ENCODE measurements at places on chromosomes 1 and 21. TPM values are rescaled to one million over a fixed set of nuclear protein-coding genes. Genes with fewer than 3 reads are reported as not detected.

GRCh38 chr1:155199792-155200191 lies 7.9 kb downstream of the THBS3 start:
- H3K36me3 ChIP-seq = no peaks in the 10 kb centered on the region
- no peak overlapping the region for H3K27ac ChIP-seq
- H3K4me1 ChIP-seq = no peaks in the 10 kb centered on the region
- no peak overlapping the region for H3K4me3 ChIP-seq

DNA sequence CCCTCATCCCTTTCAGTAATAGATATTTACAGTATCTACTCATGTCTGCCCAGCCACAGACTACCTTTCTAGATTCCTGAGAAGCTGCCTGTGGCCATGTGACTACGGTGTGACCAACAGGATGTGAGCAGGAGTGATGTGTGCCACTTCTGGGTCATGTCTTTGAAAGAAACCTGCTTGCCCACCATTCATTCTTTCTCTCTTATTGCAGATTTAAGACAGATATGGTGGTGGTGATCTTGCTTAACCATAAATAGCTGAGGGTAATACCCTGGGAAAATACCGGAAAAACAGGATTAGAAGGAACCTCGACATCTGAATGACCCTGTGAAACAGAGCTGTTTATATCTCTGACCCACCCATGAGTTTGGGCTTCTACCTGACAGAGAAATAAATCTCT lies 41.6 kb upstream of the GUCA2A start:
- peaks cover 2% of the 10 kb centered on the region for H3K36me3 ChIP-seq
- no peaks in the 10 kb centered on the region for H3K4me1 ChIP-seq
- no peak for DNase-seq
- no peak overlapping the region for H3K4me3 ChIP-seq

S100A5 gene
- not detected for total RNA-seq

C8A gene
- 144 TPM for total RNA-seq

GRCh38 chr1:210469441-210469840 lies 140.7 kb downstream of the HHAT start:
- no peak for DNase-seq
- no peak overlapping the region for H3K27ac ChIP-seq
- H3K27me3 ChIP-seq = no peaks in the 10 kb centered on the region
- H3K4me1 ChIP-seq = no peaks in the 10 kb centered on the region
- H3K4me3 ChIP-seq = no peak overlapping the region

DNA sequence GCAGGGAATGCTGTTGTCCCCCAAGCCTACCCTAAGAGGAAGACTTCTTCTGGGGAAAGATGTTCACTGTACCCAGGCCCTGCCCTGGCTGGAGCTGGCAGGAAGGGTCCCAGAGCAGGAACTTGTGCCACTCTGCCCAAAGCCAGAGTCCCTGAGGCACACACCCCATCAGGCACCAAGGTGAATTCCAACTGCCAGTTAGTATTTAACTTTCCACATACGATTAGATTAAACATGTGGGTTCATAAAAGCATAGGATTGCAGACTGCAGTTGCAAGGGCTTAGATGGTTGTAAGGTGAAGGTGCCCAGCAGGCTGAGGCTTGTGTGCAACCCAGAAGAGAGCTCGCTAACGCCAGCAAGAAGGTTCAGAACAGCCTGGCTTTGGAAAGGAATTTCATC lies at the start of gene KCNE2:
KCNE2 (plus strand) TSS at position 274 of the 400 bp plus-strand sequence. CDS start 6,473 bp downstream, outside the sequence.
- H3K27me3 ChIP-seq = no peaks in the 10 kb centered on the region
- H3K4me1 ChIP-seq = no peaks in the 10 kb centered on the region
- DNase-seq = no peak
- no peak within 1 kb of the TSS for H3K27ac ChIP-seq
- no peak within 1 kb of the TSS for H3K4me3 ChIP-seq
- no peaks in the 10 kb centered on the region for H3K36me3 ChIP-seq

GRCh38 chr21:30463713-30464112 lies 16.5 kb downstream of the KRTAP19-1 start:
- no peaks in the 10 kb centered on the region for H3K27me3 ChIP-seq
- H3K4me1 ChIP-seq = no peaks in the 10 kb centered on the region
- no peak for DNase-seq

PLCH2 gene
- 1.0 TPM for total RNA-seq

DNA sequence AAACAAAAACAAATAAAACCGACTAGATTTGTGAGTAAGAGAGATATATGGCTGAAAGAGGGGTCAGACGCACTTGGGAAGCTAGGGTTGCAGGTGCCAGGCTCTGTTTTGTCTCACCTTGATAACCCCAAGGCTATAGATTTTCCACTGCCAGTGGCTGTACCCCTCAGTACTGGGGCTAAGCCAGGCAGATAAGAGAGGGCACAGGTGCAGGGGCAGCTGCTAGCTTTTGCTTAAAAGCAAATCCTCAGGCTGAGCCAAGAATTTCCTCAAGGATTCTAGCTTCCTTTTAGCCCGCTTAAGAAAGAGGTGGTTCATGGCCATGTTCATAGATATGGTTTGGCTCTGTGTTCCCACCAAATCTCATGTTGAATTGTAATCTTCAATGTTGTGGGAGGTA lies 57.9 kb downstream of the OVGP1 start:
- H3K4me1 ChIP-seq = no peaks in the 10 kb centered on the region
- H3K27me3 ChIP-seq = no peaks in the 10 kb centered on the region
- no peak overlapping the region for H3K4me3 ChIP-seq
- DNase-seq = no peak

SELE gene
- total RNA-seq = 0.09 TPM

- no peak within 1 kb of the TSS for H3K27ac ChIP-seq
- no peaks in the 10 kb centered on the region for H3K36me3 ChIP-seq
- H3K4me1 ChIP-seq = no peaks in the 10 kb centered on the region
- H3K27me3 ChIP-seq = no peaks in the 10 kb centered on the region
- peak within 1 kb of the TSS; percentile 6 for H3K4me3 ChIP-seq
Measured at GRCh38 chr1:192575499-192576189, at the start of gene RGS1. RGS1 (plus strand) TSS chr1:192575773; CDS start chr1:192575793, 20 bp downstream.

DNA sequence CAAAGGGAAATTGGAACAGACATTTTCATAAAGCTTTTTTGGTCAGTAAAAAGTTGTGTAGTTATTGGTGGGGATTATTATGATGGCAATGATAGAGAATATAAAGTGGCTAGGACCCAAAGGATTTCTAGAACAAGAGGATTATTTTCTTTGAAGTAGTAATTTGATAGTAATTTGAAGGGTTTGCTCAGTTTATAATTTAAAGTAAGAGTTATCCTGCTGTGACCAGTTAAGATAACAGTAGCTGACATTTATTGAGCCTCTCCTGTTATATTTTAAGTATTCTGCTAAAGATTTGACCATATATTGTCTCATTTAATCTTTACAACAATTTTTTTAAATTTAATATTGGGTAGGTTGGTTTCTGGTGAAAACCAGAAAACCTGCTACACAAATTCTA lies 14.7 kb downstream of the CAPZA1 start:
- H3K4me1 ChIP-seq = peaks cover 9% of the 10 kb centered on the region
- no peaks in the 10 kb centered on the region for H3K36me3 ChIP-seq
- no peak overlapping the region for H3K27ac ChIP-seq
- no peak overlapping the region for H3K4me3 ChIP-seq

GRCh38 chr1:200369706-200370105 lies 40.1 kb downstream of the ZNF281 start:
- peak overlapping the region; percentile 64 for H3K27ac ChIP-seq
- H3K27me3 ChIP-seq = no peaks in the 10 kb centered on the region
- H3K36me3 ChIP-seq = no peaks in the 10 kb centered on the region
- H3K4me3 ChIP-seq = no peak overlapping the region
- DNase-seq = no peak

CCDC30 gene
- total RNA-seq = 1.7 TPM

- H3K27me3 ChIP-seq = no peaks in the 10 kb centered on the region
- no peak for DNase-seq
- peaks cover 3% of the 10 kb centered on the region for H3K36me3 ChIP-seq
- peaks cover 12% of the 10 kb centered on the region for H3K4me1 ChIP-seq
- peak overlapping the region; percentile 51 for H3K27ac ChIP-seq
Measured at GRCh38 chr1:241638909-241639622, 1.1 kb downstream of the CHML start.

- peaks cover 2% of the 10 kb centered on the region for H3K4me1 ChIP-seq
- H3K27me3 ChIP-seq = no peaks in the 10 kb centered on the region
- no peak overlapping the region for H3K27ac ChIP-seq
- no peak for DNase-seq
Measured at GRCh38 chr1:183039985-183040447, 16.8 kb downstream of the LAMC1 start.

DNA sequence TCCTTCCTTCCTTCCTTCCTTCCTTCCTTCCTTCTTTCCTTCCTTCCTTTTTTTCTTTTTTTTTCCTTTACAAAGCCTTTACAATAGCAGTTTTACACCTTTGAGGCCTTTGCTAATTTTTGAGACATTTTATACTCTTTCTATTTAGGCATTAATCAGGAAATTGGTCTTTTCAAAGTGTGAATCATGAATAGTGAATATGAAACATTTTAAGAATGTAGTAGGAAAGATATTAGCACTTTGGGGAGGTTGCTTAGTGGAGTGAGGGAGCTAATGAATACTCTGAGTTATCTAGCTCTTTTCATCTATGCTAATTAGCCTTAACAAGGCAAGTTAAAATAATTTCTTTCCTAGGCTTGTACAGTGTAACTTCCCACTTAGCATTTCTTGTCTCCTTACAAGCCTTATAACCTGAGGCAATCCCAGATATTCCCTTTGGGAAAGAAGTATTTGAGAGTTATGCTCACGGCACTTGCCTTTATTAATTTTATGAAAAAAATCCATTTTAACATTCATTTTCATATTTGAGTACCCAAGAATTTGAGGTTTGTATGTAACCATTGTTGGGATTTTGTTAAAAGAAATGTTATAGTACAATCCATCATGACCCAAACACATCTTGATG lies 122.6 kb downstream of the NTNG1 start:
- no peak overlapping the region for H3K27ac ChIP-seq
- H3K27me3 ChIP-seq = no peaks in the 10 kb centered on the region
- no peak overlapping the region for H3K4me3 ChIP-seq
- DNase-seq = no peak

GRCh38 chr1:211479624-211480023 lies 12.3 kb downstream of the RD3 start:
- no peak overlapping the region for H3K27ac ChIP-seq
- H3K4me1 ChIP-seq = no peaks in the 10 kb centered on the region
- H3K4me3 ChIP-seq = no peak overlapping the region
- H3K27me3 ChIP-seq = no peaks in the 10 kb centered on the region
- H3K36me3 ChIP-seq = no peaks in the 10 kb centered on the region
- no peak for DNase-seq

DNA sequence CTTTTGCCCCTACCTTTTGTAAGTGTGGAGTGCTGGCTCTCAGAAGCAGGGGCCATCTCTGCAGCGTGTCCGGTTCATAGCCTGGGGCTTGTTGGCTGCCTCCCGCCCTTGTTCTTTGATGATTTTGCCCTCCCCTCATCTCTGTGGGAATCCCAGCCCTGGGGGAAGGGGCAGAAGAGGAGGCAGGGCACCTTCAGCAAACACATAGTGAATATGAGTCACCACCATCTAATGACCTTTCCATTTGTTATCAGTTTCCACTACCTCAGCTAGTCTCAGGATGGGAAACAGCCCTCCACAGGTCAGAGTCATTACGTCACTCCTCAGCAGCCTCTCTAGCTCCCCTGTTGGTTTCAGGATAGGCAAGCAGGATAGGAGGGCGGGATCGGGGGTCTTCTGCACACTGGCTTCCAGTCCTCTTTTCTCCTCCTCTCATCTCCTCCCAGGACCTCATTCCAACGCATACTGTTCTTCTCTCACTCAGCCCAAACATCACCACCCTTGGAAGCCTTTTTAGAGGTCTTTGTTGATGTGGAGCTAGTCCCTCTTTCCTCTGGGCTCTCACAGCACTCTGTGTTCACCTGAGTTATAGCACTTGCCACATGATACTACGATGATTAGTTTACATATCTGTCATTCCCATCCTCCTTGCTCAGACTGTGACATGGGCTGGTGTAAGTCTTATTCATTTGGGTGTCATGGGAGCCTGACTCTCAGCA lies 15.8 kb downstream of the GADD45A start:
- no peaks in the 10 kb centered on the region for H3K4me1 ChIP-seq
- no peak overlapping the region for H3K4me3 ChIP-seq
- no peak for DNase-seq
- H3K27me3 ChIP-seq = no peaks in the 10 kb centered on the region
- H3K27ac ChIP-seq = no peak overlapping the region

DNA sequence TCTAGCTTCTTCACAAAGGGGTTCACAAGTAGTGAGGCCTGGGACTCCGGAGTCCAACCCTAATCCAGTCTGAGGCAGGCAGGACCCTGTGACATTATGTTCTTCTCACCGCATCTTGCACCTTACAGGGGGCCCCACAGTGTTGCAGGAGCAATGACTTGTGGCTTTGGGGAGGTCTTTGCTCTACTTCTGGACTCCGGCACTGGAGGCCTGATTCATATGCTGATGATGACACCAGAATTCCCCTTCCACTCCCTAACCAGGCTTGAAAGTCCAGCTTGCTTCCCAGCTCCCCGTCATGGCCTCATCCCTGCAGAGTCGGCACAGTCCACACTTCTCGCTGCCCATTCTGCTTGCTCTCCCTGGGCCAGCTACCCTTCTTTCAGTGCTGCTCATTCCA lies 96.3 kb upstream of the SLC44A3 start:
- H3K27me3 ChIP-seq = no peaks in the 10 kb centered on the region
- H3K27ac ChIP-seq = no peak overlapping the region
- DNase-seq = no peak
- H3K4me3 ChIP-seq = no peak overlapping the region

- no peaks in the 10 kb centered on the region for H3K27me3 ChIP-seq
- H3K36me3 ChIP-seq = no peaks in the 10 kb centered on the region
- no peak for DNase-seq
- H3K4me3 ChIP-seq = no peak overlapping the region
Measured at GRCh38 chr1:2854151-2854550, 52.7 kb upstream of the TTC34 start.

SZT2 gene
- 18.4 TPM for total RNA-seq

TSSK3 gene
- 0.50 TPM for total RNA-seq

DNA sequence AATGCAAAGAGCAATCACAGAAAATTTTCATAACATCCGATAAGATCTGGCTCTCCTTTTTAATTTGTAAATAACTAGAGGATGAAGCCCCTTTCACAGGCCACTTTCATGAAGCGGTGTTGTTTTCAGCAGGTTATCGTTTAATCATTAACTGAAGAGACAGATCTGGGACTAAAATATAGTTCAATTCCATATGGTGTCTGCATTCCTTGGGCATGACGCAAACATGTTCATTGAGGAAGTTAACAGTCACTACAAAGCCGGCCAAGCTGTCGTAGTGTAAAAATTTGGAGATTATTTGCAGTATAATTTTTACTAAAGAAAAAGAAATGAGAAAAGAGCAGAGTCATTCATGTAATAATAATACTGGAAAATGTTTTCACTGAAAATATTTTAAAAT lies 565.2 kb upstream of the ADAMTS5 start:
- H3K36me3 ChIP-seq = no peaks in the 10 kb centered on the region
- no peak overlapping the region for H3K27ac ChIP-seq
- H3K4me1 ChIP-seq = no peaks in the 10 kb centered on the region

GRCh38 chr21:14096172-14096571 lies 114.6 kb downstream of the LIPI start:
- no peaks in the 10 kb centered on the region for H3K27me3 ChIP-seq
- H3K36me3 ChIP-seq = no peaks in the 10 kb centered on the region
- no peak for DNase-seq
- no peaks in the 10 kb centered on the region for H3K4me1 ChIP-seq
- no peak overlapping the region for H3K4me3 ChIP-seq

DNA sequence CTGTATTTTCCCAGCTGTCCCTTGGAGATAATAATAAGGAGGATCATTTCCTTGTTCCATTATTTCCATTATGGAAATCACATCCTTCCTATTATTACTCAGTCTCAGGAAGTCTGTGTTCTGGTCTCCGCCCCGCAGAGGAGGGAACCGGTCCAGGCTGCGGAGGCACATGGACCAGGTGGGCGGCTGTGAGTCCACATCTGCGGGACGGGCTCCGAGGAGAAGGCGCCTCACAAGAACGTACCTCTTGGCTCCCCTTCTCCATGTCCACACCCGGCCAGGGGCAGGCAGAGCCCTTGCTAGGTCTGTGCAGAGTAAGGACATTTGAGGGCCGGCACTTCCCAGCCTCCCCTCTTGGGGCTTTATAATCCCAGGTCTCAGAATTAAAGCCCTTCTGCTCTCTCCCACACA lies 14.6 kb downstream of the RAB7B start:
- H3K27ac ChIP-seq = no peak overlapping the region
- no peaks in the 10 kb centered on the region for H3K27me3 ChIP-seq
- H3K4me1 ChIP-seq = no peaks in the 10 kb centered on the region

Data from liver (tissue), 10 donors.